Left lobe of liver (tissue), 2 donors: ENCODE measurements at places on chromosomes 2 and 18. TPM values are rescaled to one million over a fixed set of nuclear protein-coding genes. Genes with fewer than 3 reads are reported as not detected.

DNA sequence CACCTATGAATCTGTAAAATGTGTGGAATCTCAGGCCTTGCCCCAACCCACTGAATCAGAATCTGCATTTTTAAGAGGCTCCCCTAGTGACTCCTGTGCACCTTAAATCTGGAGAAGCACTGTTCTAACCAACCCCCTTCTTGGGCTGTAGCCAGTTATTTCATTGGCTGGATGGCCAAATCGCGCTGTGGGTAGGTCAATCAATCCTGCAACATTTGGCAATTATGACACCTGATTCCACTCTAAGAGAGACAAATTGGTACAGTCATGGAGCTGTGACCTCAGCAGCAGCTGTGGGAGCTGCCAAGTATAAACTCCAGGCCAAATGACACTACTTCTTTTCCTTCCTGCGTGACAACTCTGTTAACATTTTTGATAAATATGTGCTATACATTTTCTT lies 208.7 kb downstream of the CLIP4 start:
- DNase-seq: no peak

GRCh38 chr2:106804161-106804560 lies 81.8 kb downstream of the ST6GAL2 start:
- no peak for DNase-seq

- no peak for DNase-seq
These were observed 54.3 kb downstream of the DGKD start for GRCh38 chr2:233408366-233409285.

DNA sequence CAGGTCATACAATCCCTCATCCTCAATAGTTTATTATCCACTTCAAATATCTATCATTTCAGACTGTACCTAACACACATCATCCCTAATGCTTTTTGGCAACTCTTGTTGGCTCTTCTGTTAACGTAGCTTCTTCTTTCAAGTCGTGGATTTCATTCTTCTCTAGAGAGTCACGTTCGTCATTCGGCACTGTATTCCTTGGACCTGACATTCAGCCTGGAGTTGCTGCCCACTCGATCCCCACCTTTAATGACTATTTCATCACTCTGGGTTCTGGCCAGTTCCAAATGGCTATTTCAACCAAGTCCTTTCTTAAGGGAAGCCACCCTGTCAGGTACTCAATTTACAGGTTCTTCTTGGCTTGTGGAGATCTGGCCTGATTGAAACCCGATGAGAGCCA lies 192.2 kb upstream of the RASGRP3 start:
- DNase-seq: no peak

- no peak for DNase-seq
These were observed 80.6 kb downstream of the MYO1B start for GRCh38 chr2:191325651-191326365.

DNA sequence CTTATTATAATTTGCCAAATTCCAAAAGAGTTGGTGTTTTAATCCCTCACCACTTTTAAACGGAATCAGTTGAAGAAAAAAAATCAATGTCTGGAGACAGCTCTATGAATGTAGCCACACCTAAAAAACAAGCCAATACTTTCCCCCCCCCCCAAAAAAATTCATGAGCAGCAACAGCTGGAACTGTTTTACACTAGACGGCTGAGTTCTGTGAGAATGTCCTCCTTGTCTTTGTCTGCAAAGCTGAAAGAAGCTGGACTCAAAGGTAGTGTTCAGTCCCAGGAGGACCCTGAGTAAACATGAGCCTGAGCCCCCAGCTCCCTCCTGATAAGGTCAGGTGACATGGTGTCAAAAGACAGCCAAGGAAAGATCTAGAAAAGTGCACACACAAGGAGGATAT lies 68.2 kb downstream of the ZNF521 start:
- DNase-seq: no peak

DNA sequence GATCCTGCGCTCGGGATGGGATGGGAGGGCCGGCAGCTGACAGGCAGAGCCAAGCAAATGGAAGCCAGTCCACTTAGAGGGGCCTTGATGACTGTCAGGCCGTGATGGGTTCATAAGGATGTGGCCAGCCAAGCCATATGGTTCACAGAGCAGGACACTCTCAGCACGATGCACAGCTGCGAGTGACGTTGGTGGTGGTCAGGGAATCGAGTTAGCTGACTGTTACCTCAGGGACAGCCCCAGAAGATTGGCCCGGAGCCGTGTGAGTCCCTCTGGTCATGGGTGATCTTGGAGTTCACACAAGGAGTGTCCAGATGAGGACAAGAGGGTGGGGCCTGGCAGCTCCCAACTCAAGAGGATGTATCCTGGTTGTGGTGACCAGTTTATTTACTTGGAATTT lies 70.2 kb downstream of the TPGS2 start:
- no peak for DNase-seq

- DNase-seq: no peak
These were observed 134.9 kb downstream of the ZBTB7C start for GRCh38 chr18:48274301-48274700.

CENPA gene
- 0.33 TPM for total RNA-seq

SULT6B1 gene
- not detected for total RNA-seq

MAP3K19 gene
- not detected for total RNA-seq

LIMS3 gene
- total RNA-seq: not detected
